ENCODE measurements at places on chromosomes 7 and 10.

DNA sequence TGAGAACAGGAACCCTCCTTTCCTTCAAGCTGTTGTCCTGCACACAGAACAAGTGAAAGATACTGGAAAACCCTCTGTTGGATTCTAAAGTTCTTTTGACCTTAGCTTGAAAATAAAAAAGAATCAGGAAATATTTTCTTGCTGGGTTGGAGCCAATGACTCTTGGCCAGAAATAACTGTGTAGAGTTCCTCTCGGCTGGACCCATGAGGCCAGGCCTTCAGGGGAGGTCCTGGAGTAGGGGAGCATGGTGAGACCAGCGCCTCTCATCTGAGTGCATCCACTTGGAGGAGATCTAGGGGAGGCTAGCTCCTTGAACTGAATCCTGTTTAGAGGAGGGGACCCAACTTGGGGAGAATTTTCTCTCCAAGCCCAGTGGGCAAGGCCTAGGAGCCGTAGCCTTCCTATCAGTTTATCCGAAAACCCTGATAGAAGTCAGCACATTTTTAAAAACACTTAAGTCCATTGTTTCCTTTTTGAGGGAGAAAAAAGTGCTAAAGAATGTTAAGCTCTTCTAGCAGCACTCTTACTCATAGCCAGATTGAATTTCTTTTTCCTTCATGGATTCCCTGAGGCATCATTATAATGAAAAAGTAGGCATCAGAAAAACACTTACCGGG lies 635.7 kb upstream of the ANKRD30A start:
- DNase-seq, result no peak

DNA sequence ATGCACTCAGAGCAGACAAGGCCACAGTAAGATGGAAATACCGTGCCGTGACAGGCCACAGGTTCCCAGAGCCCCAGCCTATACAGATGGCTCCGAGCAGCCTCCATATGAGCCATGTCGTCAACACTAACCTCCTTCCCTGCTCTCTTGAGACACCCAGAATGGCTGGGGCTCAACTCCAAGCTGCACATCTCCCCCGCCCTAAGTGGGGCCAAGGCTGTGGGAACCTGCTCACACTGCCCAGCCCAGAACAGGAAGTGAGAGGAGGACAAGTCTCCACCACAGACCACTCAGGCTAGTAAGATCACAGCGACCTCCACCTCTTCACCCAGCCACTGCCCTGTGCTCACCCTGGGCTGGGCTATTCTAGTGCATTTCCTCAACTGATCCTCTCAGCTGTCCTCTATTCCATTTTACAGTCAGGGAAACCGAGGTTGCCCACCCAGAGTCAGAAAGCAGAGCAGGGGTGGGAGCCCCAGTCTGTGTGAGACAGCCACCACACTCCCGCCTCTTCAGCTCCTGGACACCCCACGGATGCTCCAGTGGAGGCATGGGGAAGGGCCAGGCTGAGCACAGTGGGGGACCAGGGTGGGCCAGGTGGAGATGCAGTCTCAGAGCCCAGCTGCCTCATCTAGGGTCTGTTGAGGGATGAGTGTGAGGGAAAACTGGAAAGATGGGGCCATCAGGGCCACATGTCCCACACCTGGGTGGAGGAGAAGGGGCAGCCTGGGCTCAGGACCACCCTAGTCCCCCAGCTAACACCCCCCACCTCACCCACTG lies 11.6 kb downstream of the GRID1 start:
- no peak for DNase-seq

GRCh38 chr10:49747303-49747646 lies 14.8 kb downstream of the OGDHL start:
- no peak for DNase-seq

- DNase-seq, result no peak
Observed at GRCh38 chr7:150377635-150378034, 1.5 kb upstream of the ZNF775 start.

DNA sequence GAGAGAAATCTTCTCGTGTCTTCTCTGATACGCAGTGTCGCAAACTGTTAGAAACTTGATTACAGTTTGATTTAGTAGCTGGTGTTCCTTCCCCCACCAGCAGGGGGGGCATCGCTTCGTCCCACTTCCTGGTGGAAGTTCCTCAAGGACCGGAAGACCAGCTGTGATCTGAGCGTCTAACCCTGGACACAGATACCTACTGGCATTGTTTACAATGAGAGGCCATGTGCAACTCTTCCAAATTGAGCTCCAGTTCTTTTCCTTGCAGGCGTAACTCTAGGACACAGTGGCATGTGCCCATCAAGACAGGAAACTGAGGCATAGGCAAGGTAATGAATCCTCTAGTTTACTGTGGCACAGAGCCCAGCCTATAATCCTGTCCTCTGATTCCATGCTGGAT lies 219.0 kb downstream of the CCDC3 start:
- DNase-seq, result peak; percentile 65

GRCh38 chr10:114431414-114432135 lies 27.3 kb upstream of the AFAP1L2 start:
- no peak for DNase-seq

- no peak for DNase-seq
Observed at GRCh38 chr7:111568419-111568818, 6.1 kb upstream of the IMMP2L start.

DNA sequence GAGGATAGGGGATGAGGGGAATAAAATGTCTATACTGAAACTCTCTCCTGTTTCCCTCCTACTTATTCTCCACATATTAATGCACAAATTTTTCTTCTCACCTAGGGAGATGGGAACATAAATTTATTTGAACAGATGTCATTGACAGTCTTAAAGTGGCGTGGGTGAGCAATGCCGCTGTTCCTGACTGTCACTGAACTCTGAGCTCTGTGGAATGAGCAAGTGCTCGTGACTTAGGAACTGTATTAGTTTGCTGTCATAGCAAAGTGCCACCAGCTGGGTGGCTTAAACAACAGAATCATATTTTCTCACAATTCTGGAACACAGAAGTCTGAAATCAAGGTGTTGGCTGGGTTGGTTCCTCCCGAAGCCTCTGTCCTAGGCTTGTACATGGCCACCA lies 29.1 kb downstream of the INPP5F start:
- no peak for DNase-seq

DNA sequence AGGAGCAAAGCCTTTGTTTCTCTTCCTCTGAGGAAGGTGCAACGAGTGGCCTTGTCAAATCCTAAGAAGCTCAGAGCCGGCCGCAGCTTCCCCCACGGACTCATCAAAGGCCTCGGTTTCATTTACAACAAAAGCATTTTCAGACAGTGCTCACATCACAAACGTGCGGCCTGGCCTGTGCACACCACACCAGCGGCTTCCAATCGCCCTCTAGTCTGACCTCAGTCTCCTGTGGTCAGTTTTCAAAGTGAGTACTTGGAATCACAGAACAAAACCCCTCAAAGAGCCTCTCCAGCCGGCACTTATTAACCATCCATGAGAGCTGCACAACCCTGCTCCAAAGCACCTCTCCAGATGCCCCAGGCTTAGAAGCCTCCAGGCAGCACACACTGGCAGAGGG lies 3.3 kb downstream of the RADIL start:
- no peak for DNase-seq

All from activated CD4-positive, alpha-beta T cell treated with anti-CD3 and anti-CD28 coated beads for 36 hours (primary cell).